H9 (cell line): ENCODE measurements at places on chromosomes 16 and 17.

DNA sequence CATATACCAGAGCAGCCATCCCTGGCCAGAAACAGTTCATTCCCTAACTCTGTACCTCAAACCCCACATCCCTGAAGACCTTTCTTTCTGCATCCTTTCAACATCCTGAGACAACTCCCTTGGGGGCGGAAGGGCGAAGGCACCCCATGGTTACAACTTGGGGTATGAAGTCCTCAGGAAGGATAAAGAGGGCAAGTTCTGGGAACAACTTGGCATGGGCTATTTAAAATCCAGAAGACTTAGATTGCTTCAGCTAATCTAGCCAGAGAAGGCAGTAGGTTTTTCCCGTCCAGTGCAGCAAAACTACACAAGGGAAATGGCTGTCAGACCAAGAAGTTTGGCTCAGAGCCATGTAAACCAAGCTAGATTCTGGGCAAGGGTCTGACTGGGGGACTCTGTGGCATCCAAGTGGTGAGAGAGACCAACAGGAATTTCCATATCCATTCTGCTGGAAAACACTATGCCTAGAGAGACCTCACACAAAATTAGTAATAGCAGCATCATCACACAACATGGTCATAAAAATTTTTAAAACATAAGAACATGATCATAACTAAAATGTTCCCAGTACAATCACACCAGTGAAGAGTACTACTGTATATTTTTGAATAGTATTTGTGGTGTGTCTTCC, 113.2 kb downstream of the CDYL2 start:
- DNase-seq = no peak

DNA sequence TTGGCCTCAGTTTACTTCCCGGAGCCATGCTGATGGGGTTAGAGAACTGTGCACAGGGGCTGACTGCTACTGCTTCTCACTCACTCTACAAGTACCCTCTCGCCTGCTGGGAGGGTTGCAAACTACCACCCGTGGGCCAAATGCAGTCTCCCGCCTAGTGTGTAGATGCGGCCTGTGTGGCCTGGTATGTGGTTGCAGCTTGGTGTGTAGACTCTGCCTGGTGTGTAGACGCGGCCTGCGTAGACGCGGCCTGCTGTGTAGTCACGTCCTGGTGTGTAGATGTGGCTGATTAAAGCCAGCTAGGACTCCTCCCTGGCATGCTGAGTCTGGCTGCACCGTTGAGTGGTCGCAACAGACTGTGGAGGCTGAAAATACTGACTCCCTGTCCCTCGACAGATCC, 7.3 kb downstream of the CANT1 start:
- no peak for DNase-seq

DNA sequence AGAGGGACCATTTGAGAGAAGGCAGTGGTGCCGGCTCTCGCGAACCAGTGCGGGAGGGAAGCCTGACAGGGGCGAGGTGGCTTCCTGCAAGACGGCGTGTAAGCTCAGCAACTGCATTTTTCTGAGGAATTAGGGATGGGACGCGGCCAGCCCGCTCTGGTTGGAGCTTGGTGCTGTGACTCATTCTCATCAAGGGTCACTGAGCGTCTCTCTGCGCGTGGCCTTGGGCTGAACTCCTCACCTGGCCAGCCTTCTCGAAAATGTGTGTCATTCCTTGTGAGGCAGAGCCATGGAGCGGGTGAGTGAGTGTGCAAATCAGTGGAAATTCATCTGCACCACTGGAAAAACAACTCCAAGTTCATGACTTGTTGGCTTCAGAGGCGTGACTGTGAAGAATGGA, 52.8 kb downstream of the NTN1 start:
- DNase-seq = peak; percentile 27

- DNase-seq = peak; percentile 66
Observed at GRCh38 chr17:71003736-71004135, 834.4 kb downstream of the KCNJ2 start.
